ENCODE measurements at places on chromosomes 6 and 20.

DNA sequence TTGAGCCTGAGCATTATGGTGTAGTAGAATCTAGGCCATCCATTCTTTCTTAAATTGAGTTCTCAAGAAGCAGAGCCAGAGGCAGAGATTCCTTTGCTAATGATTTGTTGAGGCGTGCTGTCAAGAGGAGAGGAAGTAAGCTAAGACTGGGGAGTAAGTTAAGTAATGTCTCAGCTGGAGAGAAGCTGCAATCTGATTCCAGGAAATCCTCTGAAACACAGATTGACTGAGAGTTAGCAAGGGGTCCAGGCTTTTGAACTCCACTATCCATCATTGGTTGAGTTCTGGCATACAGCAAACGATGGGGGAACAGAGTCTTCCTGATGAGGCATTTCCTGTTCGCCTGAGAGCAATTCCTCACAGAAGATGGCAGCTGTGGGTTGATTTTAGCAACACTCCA, 207.4 kb upstream of the RAB32 start:
- DNase-seq = no peak

DNA sequence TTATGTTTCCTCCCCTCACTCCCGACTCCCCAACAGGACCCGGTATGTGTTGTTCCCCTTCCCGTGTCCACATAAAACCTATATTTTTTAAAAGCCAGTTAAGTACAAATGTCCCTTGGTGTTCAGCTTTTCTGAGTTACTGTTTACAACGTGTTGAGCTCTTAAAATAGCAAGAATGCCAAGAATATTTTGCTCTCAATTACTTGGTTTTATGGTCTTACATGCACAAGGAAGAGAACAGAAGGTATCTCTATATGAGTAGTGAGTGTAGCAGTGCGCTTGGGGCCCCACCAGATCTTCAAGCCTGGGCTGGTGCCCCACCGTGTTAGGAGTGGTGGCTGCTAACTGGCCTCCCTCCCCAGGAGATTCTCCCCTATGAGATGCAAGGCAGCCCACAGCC, 75.3 kb downstream of the RIN2 start:
- no peak for DNase-seq

DNA sequence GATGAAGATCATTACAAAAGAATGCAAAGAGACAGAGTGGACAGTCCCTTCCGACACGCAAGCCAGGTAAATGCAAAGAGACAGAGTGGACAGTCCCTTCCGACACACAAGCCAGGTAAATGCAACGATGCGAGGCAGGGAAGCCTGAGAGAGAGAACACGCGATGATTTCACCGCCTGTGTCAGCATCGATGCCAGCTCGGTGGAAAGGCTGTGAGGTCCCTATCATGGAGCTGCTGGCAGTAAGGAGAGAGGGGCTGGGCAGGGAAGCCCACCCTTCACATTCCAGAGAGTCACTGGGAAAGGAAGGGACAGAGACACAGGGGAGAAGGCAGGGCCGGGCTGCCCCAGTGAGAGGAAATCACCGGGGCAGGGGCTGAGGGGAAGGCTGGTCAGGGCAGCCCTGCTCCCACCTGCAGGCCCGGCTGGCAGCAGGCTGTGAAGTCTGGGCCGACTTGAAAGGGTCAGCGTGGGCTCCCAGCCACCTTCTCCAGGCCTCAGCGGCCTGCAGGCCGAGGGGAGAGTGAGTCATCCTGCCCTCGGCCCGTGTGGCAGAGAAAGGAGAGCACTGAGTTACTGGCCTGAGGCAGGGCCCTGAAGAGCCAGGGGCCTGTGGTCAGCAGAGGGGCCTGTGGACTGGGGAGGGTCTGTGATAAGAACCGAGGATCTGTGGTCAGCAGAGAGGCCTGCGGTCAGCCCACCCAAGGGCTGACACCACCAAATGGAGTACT, 80.4 kb downstream of the DACT2 start:
- peak; percentile 68 for DNase-seq

DNA sequence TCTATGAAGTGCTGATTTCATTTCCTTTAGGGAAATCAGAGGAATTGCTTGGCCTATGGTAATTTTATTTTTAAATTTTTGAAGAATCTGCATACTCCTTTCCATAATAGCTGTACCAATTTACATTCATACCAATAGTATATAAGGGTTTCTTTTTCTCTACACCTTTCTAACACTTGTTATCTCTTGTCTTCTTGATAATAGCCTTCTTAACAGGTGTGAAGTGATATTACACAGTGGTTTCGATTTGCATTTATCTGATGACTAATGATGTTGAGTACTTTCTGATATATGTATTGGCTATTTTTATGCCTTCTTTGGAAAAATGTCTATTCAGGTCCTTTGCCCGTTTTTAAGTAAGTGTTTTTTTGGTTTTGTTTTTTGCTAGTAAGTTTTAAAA, 40.8 kb downstream of the SMAP1 start:
- no peak for DNase-seq

DNA sequence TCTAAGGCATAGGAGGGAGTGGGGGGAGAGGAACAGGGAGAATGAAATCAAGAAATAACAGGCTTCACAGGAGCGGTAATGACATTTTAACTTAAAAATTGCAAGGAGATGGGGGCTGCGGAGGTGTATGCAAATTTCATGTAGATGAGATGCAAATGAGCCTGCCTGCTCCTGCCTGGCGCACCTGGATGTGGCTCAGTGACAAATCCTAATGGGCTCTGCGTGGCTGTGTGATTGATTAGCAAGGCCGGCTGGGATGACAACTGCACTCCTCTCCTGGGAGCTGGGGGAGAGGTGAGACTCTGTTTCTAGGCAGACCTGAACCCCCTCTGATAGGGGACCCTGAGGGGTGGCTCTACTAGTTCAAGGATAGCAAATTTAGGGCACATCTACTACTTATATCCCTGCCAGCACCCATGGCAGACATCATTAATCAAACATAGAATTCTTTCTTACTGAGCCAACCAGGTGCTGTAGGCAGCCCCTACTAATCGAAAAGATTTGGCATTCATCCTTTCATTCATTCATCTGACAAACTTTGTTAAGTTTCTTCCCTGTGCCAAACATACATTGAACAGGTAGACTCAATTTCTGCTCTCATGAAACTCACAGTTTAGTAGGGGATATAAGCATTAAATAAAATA, 38.4 kb upstream of the TGM2 start:
- no peak for DNase-seq
